ENCODE measurements at places on chromosomes 4 and X. TPM values are rescaled to one million over a fixed set of nuclear protein-coding genes. Genes with fewer than 3 reads are reported as not detected.

Gene HHIP
- under 0.01 TPM for total RNA-seq

Gene PSAPL1
- not detected for total RNA-seq

- no peaks in the 10 kb centered on the region for H3K4me1 ChIP-seq
- H3K27ac ChIP-seq, result no peak overlapping the region
- no peaks in the 10 kb centered on the region for H3K27me3 ChIP-seq
- no peak overlapping the region for H3K4me3 ChIP-seq
Measured at GRCh38 chrX:13590207-13590606, 20.8 kb downstream of the EGFL6 start.

- H3K27ac ChIP-seq, result no peak overlapping the region
- peak; percentile 75 for DNase-seq
- H3K4me1 ChIP-seq, result no peaks in the 10 kb centered on the region
Measured at GRCh38 chr4:77959566-77960338, 97.1 kb downstream of the MRPL1 start.

GRCh38 chr4:142480244-142480643 lies 365.9 kb downstream of the INPP4B start:
- DNase-seq, result peak; percentile 12
- H3K4me1 ChIP-seq, result peaks cover 2% of the 10 kb centered on the region
- H3K4me3 ChIP-seq, result no peak overlapping the region
- no peaks in the 10 kb centered on the region for H3K36me3 ChIP-seq
- H3K27me3 ChIP-seq, result no peaks in the 10 kb centered on the region

GRCh38 chr4:16263056-16263455 lies 36.8 kb upstream of the TAPT1 start:
- no peak overlapping the region for H3K27ac ChIP-seq
- H3K4me1 ChIP-seq, result no peaks in the 10 kb centered on the region
- no peaks in the 10 kb centered on the region for H3K36me3 ChIP-seq
- H3K4me3 ChIP-seq, result no peak overlapping the region
- no peaks in the 10 kb centered on the region for H3K27me3 ChIP-seq
- DNase-seq, result peak; percentile 16

- no peak overlapping the region for H3K4me3 ChIP-seq
- no peak for DNase-seq
- H3K4me1 ChIP-seq, result no peaks in the 10 kb centered on the region
- no peaks in the 10 kb centered on the region for H3K36me3 ChIP-seq
- H3K27ac ChIP-seq, result no peak overlapping the region
Measured at GRCh38 chrX:80139564-80139963, 125.0 kb downstream of the TBX22 start.

- H3K36me3 ChIP-seq, result no peaks in the 10 kb centered on the region
- no peak overlapping the region for H3K27ac ChIP-seq
- DNase-seq, result no peak
- H3K27me3 ChIP-seq, result no peaks in the 10 kb centered on the region
- H3K4me1 ChIP-seq, result peaks cover 4% of the 10 kb centered on the region
Measured at GRCh38 chrX:134679644-134680043, 21.4 kb upstream of the PLAC1 start.

Gene SORBS2
- 0.26 TPM for total RNA-seq

DNA sequence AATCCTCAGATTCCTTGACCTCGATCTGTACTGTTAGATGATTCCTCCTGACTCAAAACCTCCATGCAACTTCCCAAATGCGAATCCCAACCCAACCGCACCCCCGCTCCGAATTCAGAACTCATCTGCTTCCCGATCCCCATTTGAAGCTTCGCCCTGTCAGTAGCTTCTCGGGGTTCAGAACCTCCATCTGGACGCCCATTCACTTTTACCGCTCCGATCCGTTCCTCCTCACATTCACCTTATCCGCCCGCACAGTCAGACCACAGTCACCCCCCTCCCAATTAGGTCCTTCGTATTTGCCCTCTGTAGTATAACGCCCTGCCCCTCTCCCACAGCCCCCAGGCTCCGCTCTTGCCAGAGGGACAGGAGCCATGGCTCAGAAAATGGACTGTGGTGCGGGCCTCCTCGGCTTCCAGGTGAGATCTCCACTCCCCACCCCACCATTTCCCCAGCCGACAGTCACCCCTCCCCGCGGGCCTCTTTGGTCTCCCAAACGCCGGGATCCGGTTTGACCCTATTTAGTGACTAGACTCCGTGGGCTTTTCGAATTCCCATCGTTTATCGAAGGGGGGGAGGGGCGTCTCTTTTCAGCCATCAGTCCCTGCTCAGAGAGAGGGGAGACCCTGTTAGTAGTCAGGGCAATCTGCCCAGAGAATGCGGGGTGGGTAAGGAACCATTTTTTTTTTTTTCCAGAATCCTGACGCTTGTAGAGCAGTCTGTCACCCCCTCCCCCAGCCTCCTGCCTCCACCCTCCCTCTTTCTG lies 691 bp downstream of the MAGED1 start:
- H3K27me3 ChIP-seq, result no peaks in the 10 kb centered on the region
- H3K4me1 ChIP-seq, result peaks cover 11% of the 10 kb centered on the region
- peaks cover 7% of the 10 kb centered on the region for H3K36me3 ChIP-seq
- peak overlapping the region; percentile 75 for H3K4me3 ChIP-seq
- peak overlapping the region; percentile 84 for H3K27ac ChIP-seq

Gene TMEM271
- not detected for total RNA-seq

- no peaks in the 10 kb centered on the region for H3K36me3 ChIP-seq
- H3K4me3 ChIP-seq, result no peak overlapping the region
- H3K27ac ChIP-seq, result no peak overlapping the region
- no peaks in the 10 kb centered on the region for H3K4me1 ChIP-seq
Measured at GRCh38 chrX:40120838-40121580, 23.3 kb upstream of the BCOR start.

DNA sequence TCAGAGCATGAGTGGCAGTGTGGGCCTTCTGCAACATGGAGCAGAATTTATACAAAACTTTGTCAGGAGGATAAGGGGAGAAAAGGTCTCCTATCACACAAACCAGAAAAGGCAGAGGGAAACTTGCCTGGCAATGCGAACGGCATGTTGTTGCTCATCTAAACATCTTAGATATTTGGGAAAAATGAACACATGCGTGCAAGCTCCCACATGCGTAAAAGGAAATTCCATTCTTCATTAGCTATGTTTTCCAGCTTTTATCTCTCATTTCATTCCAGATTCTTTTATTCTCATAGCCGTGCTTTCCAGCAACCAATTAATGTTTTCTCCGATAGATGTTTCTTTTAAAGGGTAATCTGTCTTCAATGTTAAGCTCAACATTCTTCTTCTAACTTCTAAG lies 31.3 kb upstream of the GBA3 start:
- H3K27ac ChIP-seq, result no peak overlapping the region
- no peaks in the 10 kb centered on the region for H3K36me3 ChIP-seq
- no peak for DNase-seq
- H3K4me3 ChIP-seq, result no peak overlapping the region

- no peaks in the 10 kb centered on the region for H3K36me3 ChIP-seq
- DNase-seq, result no peak
- no peaks in the 10 kb centered on the region for H3K4me1 ChIP-seq
- H3K27me3 ChIP-seq, result no peaks in the 10 kb centered on the region
Measured at GRCh38 chrX:34144246-34144645, 12.1 kb upstream of the FAM47A start.

- H3K27me3 ChIP-seq, result no peaks in the 10 kb centered on the region
- H3K4me1 ChIP-seq, result no peaks in the 10 kb centered on the region
- no peaks in the 10 kb centered on the region for H3K36me3 ChIP-seq
Measured at GRCh38 chrX:42934020-42934726, 156.2 kb upstream of the PPP1R2C start.

GRCh38 chrX:72634331-72634730 lies 61.7 kb upstream of the HDAC8 start:
- no peaks in the 10 kb centered on the region for H3K27me3 ChIP-seq
- H3K27ac ChIP-seq, result no peak overlapping the region
- no peak overlapping the region for H3K4me3 ChIP-seq
- no peaks in the 10 kb centered on the region for H3K4me1 ChIP-seq
- peak; percentile 72 for DNase-seq

- peaks cover 5% of the 10 kb centered on the region for H3K36me3 ChIP-seq
- H3K4me1 ChIP-seq, result peaks cover 27% of the 10 kb centered on the region
- peak overlapping the region; percentile 79 for H3K27ac ChIP-seq
- H3K27me3 ChIP-seq, result no peaks in the 10 kb centered on the region
- H3K4me3 ChIP-seq, result peak overlapping the region; percentile 9
Measured at GRCh38 chr4:87108142-87108546, 112.3 kb downstream of the KLHL8 start.

- H3K4me3 ChIP-seq, result no peak overlapping the region
- H3K36me3 ChIP-seq, result no peaks in the 10 kb centered on the region
- no peak for DNase-seq
- no peaks in the 10 kb centered on the region for H3K4me1 ChIP-seq
Measured at GRCh38 chrX:19907794-19908193, 20.4 kb upstream of the SH3KBP1 start.

DNA sequence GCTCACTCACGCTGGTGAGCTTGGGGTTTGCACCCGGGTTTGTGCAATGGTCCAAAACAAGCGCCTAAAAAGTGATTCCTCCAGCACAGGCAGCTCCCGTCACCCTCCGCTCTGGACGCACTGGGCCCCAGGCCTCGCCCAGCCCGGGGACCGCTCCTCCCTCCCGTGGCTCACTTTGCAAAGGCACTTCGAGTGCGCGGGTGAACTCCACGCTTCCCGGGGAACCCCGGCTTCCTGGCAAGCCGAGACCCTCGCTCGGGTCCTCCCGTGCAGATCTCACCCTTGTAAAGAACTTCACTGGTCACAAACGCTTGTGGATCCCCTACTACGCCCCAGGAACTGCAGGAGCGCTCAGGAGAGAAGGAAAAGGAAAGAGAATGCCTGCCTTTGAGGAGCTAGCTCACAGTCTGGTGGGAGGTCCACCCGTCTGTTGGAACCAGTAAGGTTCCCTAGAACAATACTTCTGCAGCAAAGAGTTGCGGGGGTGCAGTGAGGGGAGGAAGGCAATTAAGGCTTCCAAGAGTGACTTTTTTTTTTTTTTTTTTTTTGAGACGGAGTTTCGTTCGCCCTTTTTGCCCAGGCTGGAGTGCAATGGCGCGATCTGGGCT lies at the start of gene CTPS2:
CTPS2 (minus strand) TSS at position 122 of the 608 bp plus-strand sequence. CDS start 9,767 bp downstream, outside the sequence.
- peak; percentile 53 for DNase-seq
- H3K36me3 ChIP-seq, result no peaks in the 10 kb centered on the region
- H3K4me1 ChIP-seq, result no peaks in the 10 kb centered on the region
- H3K27me3 ChIP-seq, result no peaks in the 10 kb centered on the region

GRCh38 chr4:53784112-53784511 lies 192.8 kb upstream of the LNX1 start:
- H3K36me3 ChIP-seq, result no peaks in the 10 kb centered on the region
- no peaks in the 10 kb centered on the region for H3K27me3 ChIP-seq
- DNase-seq, result no peak
- H3K4me3 ChIP-seq, result no peak overlapping the region
- no peak overlapping the region for H3K27ac ChIP-seq
- peaks cover 12% of the 10 kb centered on the region for H3K4me1 ChIP-seq

DNA sequence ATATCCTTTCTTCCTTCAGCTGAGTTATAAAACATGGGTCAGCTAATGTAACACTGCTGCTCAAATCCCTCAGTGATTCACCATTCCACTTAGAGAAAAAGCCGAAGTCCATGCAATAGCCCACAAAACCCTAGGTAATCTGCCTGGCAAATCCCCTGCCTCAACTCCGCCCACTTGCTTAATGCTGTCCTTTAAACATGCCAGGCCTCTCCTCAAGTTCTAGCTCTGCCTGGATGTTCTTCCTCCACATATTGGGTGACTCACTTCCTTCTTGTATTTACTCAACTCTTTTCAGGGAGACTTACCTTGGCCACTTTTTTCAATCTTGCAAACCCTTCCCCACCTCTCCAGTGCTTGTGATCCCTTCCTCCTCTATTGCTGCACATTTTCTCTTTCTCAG lies 89.8 kb downstream of the EMCN start:
- DNase-seq, result no peak
- H3K36me3 ChIP-seq, result no peaks in the 10 kb centered on the region
- H3K4me3 ChIP-seq, result no peak overlapping the region
- H3K4me1 ChIP-seq, result no peaks in the 10 kb centered on the region

GRCh38 chrX:40582811-40583210 lies 2.0 kb downstream of the ATP6AP2 start:
- no peak overlapping the region for H3K4me3 ChIP-seq
- H3K27ac ChIP-seq, result no peak overlapping the region
- DNase-seq, result no peak
- H3K36me3 ChIP-seq, result no peaks in the 10 kb centered on the region

DNA sequence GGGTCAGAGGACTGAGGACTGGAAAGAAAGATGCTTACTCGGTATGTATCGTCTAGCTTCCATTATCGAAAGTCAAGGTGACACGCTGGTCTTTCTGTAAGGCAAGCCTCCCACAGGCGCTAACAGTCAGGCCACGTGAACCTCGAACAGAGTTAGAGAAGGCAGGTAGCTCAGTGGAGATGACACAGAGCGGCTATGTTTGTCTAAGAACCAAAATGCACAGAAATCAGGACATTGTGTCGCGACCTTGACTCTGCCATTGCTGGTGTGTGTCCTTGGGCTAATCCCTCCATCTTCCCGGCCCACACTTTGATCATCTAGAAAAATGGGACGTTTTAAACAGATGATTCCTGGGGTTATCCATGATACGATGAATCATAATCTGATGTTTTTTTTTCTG lies 40.3 kb downstream of the IRF2 start:
- H3K4me1 ChIP-seq, result no peaks in the 10 kb centered on the region
- H3K27me3 ChIP-seq, result no peaks in the 10 kb centered on the region
- no peak for DNase-seq
- H3K36me3 ChIP-seq, result no peaks in the 10 kb centered on the region
